ENCODE measurements at places on chromosomes 2 and 18.
A peak's percentile ranks its signal among the peaks of the same experiment; 100 is the strongest.

DNA sequence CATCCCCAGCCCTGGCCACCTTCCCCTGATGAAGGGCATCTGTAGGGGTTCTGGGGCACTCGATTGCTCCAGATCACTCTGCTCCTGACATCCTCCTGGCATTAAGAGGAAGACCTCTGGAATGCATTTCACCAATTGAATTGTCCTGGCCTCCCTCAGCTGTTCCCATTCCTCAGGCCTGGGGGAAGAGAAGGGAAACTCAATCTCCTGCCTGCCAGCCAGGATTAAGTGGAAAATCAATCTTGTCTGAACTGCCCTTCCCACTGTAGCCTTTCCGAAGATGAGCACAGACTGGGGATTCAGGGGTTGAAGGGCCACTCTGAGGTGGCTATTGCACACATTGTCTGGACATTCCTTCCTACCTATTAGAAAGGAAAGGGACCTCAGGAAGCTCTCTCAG is 99.8 kb downstream of the ALK start:
- DNase-seq, result no peak

DNA sequence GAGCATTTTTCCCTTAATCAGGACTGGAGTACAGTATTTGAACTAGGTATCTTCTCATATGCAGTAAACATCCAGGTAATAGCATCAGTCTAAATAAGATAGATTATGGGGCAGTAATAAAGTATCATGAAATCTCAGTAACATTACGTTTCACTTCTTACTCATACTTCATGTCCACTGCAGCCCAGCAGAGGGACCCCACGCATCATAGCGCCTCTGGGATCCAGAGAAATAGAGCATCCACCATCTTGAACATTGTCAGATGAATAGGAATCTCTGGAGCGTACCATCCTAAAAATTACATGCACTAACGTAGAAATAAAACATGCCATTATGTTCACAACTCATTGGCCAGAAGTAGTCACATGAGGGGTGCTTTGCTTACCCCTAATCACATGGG is 499.0 kb downstream of the CPS1 start:
- DNase-seq, result no peak

- DNase-seq, result no peak
Measured at GRCh38 chr2:195001924-195002323, 655.1 kb upstream of the SLC39A10 start.

DNA sequence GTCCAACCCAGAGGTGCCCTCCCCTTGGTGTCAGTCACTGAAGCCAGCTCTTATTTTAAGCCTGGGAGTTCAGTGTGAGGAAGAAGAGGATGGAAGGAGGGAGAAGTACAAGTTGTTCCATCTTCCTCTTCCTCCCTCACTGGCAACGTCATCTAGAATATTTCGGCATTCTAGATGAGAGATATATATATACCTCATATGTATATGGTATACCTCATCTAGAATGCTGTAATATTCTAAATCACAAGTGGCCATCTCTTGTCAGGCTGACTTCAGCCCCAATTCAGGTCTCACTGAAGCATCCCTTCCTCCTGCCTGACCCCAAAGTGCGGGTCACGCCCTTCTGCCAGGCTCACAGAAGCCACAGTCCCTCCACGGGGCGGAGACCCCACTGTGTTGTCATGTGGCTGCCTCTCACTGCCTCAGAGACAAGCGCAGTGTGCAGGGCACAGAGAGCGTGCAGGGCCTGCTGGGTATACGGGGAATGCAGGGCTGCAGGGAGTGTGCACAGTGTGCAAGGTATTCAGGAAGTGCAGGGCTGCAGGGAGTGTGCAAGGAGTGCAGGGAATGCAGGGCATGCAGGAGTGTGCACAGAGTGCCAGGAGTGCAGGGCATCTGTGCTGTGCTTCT is 32.8 kb upstream of the B3GNT7 start:
- no peak for DNase-seq

- no peak for DNase-seq
Measured at GRCh38 chr2:122531290-122532071, 776.0 kb downstream of the TSN start.

- no peak for DNase-seq
Measured at GRCh38 chr2:183665425-183665824, 541.2 kb downstream of the NUP35 start.

- no peak for DNase-seq
Measured at GRCh38 chr2:53490659-53491058, 276.9 kb upstream of the CHAC2 start.

GRCh38 chr18:9133225-9133624 is 3.4 kb upstream of the ANKRD12 start:
- no peak for DNase-seq

DNA sequence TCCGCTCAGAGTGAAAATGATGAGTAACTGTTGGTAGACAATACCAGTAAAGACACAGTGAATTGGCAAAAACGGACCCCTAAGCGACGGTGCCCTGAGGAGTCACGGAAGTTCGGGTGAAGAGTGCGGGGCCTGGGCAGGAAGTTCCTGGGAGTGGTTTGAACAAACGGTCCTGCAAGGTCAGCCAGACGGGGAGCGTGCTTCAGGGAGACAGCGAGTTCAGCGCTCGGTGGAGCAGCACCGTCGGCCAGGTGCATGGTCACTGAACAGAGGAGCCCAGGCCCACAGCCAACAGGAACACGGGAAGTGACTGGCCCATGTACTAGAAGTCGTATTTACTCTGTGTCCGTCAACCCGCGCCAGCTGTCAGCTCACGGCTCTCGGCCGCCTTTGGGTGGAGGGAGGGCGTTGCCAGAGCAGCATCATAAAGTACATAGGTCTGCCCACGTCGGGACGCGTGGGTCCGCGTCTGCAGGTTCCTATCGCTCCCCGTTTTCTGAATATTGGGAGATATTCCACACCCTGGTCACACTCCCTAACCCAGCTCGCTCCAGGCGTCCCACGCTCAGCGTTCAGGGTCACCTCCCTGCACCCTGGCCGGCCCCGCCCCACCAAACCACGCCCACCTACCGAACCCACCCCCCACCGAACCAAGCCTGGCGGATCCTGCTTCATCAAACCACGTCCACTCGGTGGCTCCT is 75.6 kb upstream of the UXS1 start:
- no peak for DNase-seq

DNA sequence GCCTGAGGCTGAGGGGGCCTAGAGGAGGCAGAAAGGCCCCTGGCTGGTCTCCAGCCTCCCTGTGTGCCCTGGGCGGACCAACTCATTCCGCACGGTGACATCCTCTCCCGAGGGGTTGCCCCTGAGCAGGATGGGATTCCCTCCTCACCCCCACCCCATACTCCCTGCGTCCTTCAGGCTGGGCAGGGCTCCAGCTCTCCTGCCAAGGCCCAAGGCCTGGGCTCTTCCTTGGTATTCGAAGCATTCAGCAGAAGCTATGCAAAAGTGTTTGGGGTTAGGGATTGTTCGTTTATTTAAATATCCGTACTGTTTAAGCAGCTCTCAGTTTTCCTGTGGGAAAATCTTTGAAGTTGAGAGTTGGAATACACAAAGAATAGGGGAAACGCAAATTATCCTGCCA is 113.1 kb upstream of the RAB12 start:
- no peak for DNase-seq

DNA sequence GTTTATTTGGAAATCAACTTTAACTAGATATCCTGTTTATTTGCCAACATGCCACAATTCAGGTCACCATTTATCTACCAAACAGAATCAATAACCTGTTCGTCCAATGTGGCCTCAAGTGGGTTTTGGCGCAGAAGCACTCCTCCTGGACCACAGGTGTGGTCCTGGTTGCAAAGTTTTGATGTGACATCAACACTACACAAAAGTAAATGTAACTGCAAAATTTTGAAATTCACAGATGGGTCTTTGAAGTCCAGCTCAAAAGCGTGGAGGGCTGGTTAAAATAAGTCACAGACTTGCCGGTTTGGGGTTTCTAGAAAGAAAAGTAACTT is 474 bp upstream of the GCA start:
- no peak for DNase-seq

DNA sequence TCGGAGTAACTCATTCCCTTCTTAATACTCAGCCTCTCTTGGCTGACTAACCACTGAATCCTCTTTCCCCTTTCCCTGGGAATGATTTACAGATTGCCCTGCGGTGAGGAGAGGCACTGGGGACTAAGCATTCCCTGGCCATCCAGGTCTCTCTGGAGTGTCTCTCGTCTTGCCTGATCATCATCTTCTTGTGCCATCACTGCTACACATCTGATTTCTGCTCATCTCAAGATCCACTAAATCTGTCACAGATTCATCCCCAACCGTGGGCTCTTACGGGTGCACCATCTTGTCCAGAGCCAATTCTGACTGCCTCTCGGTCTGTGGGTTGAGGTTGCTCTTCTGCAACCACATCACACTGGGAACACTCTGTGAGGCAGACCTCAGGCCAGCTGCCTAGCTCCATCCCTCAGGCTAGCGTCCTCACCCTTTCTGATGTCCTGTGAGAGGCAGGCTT is 12.0 kb downstream of the SFTPB start:
- peak; percentile 65 for DNase-seq

DNA sequence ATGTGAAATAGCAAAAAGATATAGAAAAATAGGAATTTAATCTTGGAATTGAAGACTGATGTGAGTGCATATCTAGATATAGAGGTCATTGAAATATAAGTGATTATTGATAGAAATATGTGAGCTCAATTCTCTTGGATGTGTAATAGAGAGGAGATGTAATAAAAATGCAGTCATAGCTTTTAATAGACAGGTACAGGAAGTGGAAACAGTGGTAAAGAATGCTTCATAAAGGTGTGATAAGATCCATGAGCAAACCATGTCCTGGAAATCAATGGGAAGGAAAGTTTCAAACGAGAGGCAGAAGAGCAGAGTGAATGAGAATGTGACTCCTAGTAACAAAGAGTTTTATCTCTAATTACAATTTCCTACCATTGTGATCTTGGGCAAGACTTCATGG is 634.7 kb upstream of the ZNF804A start:
- no peak for DNase-seq

- no peak for DNase-seq
Measured at GRCh38 chr2:233489666-233490065, 76.9 kb downstream of the USP40 start.

DNA sequence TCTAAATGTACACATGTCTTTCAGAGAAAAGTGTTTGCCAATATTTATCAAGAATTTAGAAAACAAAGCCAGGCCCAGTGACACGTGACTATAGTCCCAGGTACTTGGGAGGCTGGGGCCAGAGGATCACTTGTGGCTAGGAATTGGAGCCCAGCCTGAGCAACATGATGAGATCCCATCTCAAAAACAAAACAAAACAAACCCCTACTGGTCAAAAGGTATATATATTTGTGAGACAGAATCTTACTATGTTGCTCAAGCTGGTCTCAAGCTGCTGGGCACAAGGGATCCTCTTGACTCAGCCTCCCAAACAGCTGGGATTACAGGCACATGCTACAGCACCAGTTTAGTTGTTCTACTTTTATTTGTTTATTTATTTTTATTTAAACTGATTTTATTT is 79.2 kb downstream of the ZDBF2 start:
- DNase-seq, result no peak

- no peak for DNase-seq
Measured at GRCh38 chr2:3959372-3959771, 256.0 kb downstream of the DCDC2C start.

- no peak for DNase-seq
Measured at GRCh38 chr18:43992741-43993140, 687.9 kb upstream of the SETBP1 start.

- DNase-seq, result no peak
Measured at GRCh38 chr18:21254576-21254975, 12.5 kb downstream of the GREB1L start.

DNA sequence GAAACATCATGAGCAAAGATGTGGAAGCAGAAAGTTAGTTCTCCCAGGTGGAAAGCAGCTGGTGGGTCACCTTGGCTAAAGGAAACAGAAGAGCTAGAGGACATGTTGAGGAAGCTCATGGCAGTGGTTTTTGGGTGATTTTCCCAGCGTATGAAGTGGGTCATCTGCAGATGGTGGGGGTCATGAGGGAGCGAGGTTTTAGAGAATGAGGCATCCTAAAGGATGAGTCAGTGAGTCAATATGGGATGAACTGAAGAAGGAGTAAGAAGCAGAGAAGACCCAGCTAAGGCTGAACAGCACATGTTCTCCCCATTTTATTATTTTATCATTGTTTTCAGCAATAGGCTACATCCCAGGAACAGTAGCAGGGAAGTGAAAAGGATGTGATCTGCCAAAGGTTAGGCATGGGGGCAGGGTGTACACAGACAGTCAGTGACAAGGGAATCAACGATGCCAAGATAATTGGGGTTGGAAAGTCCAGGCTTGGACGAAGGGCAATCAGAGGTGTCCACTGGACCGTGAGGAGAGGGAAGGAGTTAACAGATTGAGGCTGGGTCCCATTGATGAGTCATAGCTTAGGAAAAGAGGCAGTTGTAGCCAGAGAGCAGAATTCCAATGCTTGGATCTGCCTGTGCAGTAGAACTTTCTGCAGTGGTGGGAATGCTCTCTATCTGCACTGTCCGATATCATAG is 289.3 kb upstream of the RAB12 start:
- DNase-seq, result no peak

DNA sequence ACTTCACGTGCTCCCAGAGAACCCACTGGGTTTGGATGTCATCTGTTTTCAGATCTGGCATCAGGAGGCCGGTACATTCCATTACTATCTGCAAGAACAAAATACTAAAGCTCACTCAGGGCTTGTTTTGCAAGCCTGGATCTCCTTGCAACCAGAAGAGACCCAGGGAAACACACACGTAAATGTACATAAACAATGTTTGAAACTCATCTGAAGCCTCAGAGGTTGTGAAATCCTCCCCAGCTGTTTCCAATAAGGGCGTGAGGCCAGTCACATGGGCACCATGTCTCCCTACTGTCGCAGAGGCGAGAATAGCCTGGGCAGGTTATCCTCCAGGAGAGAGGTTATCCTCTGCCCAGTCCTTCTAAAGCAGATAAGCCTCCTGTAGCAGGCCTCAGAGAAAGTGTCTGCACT is 186.9 kb downstream of the GFPT1 start:
- DNase-seq, result no peak

- DNase-seq, result no peak
Measured at GRCh38 chr2:52474091-52474490, 1293.5 kb upstream of the CHAC2 start.

- no peak for DNase-seq
Measured at GRCh38 chr2:102520009-102520408, 47.0 kb downstream of the SLC9A4 start.

GRCh38 chr2:26412091-26412673 is 10.5 kb downstream of the DRC1 start:
- no peak for DNase-seq

DNA sequence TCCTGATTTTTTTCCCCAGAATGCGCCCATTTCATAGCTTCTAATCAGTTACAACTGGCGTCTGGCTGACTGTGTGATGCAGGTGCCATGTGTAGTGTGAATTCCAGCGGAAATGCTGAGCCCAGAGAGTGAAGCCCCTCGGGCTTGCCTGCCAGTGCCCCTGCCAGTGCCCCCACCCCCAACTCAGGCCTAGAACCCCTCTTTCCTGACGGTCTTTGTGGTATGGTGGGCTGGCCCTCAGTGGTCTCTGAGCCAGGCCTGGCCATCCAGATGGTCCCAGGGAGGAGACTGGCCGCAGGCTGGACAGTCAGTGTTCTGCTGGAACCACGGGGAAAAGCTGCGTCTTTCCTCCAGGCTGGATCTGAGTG is 3.1 kb downstream of the RAMP1 start:
- no peak for DNase-seq
